ENCODE measurements at places on chromosomes 16 and 17.

DNA sequence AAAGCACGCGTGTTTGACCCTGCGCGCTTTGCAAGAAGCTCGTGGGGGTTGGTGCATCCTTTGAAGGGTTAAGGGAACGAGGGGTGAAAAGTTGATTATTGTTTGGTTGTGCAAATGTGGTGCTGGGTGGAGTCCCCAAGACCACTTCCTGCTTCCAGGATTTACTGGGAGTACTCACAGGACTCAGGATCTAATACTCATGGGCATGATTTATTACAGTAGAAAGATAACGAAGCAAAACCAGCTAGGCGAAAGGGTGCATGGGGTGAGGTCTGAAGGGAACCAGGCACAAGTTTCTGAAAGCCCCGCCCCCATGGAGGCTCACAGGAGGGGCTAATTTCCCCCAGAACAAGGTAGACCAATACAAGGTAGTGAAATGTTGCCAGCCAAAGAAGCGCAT lies 58.8 kb downstream of the RPTOR start:
- no peak for DNase-seq

DNA sequence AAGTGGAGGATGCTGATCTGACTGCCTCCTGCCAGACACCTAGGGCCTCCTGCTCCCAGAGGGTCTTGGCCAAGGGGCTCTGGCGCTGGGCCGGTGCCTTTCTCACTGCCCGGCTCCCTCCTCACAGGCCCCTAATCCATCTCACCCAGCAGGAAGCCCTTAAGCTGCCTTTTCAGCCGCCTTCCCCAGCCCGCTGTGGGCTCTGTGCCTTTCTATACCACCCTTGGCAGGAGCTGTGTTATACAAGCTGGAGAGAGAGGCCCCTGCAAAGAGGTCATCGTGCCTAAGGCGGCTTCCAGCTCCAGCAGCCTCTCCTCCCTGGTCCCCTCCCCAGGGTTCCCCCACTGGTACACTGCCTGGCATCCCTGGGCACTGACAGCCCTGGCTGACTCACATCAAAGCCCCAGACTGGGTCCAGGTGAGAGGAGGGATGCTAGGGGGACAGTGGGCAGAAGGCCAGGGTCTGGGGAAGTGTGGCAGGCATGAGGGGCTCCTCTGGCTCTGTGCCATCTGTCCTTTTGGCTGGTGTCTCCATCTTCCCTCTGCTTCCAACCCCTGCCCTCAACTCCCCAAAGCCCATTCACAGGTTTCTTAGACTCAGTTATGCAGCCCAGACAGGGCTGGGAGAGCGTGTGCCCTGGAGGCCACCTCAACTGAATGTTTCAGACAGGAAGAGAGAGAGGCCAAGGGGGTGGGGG lies 15.3 kb upstream of the FZD2 start:
- DNase-seq = no peak

DNA sequence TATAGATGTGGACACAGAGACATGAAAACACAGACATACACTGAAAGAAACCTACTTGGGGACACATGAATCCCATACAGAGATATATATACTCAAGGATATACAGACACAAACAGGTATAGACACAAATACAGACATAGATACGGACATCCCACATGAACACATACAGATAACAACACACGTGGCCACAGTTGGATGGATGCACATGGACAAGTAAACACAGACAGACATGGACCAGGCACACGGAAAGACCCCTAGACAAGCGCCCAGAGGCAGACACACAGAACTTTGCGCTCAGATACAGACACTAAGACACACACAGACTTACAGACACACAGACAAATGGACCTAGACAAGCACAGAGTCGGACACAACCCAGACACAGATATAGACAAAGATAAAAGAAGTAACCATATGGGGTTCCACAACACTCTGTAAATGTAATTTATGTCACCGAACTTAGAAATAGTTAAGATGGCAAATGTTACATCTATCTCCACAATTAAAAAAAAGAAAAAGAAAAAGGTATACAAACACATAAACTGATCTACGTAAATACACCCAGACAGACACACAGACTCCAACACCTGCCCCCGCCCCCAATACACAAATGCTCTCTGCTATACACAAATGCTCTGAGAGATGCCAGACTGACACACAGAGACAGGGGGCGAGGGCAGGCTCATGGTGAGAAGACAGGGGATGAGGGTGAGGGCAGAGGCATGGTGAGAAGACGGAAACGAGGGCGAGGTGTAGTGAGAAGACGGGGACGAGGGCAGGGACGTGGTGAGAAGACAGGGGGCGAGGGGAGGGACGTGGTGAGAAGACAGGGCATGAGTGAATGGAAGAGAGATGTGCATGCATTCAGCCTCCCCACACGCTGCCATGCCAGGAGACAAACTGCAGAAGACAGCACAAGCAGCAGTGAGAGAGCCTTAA lies 118.3 kb downstream of the SMG6 start:
- DNase-seq = no peak

DNA sequence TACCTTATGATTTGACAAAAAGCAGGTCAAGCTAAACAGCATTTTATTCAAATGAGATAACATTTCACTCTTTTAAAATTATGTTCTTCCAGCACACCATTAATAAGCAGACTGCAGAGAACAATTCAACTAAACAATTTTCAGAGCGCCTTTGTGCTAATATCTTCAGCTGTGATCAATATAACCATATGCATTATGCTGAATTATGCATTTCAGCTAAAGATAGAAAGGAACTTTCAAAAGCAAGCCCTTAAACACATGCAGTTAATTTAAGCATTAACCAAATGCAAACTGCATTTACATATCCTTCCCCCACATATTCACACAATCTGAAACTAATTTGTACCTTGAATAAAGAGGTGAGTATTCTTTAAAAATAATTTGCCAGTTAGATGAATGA lies 41.6 kb downstream of the RPGRIP1L start:
- DNase-seq = no peak

DNA sequence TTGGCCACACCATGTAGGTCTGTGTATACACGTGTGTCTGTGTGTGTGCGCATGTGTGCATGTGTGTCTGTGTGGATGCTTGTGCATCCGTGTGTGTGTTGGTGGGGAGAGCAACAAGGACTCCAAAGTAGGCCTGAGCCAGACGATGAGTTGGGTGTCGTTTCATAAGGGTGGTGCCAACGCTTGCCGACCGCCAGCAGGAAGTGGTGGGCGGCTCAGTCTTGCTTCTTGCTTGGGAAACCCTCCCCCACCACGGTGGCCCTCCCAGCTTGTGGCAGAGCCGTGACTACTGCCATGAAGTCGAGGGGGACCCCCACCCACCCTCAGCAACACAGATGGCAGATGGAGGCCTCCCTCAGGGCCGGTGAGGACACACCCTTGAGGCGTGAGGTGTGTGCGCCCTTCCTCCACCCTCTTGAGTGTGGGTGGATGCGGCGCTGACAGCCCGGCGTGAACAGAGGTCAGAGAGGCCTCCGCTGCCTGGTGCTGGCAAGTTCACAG lies 17.5 kb downstream of the SBK1 start:
- no peak for DNase-seq

DNA sequence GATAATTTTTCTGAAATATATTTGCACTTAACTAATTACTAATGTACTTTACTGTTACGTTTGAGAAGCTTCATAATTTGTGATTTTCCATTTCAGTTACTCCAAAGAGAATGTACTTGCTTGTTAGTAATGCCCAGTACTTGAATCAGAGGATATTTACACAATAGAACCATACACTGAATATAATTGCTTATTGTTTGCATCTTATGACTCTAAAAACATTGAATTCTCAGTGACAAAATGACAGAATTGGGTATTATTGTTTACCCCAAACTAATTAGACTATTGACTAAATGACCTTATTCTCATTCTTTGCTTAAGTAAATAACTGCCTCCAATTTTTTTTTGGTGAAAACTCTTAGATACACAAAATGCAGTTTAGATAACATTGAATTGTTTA lies 8.9 kb downstream of the CCP110 start:
- DNase-seq = no peak

DNA sequence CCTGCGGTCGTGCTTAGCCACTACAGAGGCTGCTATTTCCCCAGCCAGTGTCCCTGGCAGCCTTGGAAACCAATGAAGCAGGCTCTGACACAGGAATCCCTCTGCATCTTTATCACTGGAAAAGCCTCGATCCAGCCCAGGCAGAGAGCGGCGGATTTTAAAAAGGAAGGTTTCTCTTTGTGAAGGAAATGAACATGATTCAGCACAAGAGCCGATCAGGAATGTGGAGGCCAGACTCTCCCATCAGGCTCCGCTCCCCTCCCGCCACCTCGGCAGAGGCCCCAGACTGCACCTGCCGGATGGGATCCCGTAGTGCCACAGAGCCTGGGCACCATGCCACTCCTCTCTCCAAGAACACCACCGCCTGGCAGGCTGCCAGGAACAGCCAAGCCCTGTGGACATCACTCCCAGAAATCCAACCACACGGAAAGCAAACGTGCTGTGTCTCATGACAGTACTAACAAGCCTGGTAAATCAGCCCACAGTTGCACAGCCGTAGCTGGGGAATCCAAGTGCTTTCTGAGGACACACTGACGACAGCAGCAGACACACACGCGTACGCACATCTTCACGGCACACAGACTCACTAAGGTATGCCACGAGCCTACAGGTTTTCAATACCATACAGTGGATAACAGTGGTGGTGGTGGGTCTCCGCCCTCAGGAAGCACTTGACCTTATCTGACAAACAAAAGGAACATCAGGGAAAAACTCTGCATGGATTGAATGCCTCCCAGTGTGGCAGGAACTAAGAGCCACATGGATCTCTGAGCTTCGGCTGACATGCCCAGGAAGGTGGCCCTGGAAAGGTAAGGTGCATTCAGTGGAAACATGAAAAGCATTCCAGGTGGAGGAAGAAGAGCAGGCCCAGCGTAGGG lies 5.4 kb downstream of the LRRC75A start:
- DNase-seq = peak; percentile 93

DNA sequence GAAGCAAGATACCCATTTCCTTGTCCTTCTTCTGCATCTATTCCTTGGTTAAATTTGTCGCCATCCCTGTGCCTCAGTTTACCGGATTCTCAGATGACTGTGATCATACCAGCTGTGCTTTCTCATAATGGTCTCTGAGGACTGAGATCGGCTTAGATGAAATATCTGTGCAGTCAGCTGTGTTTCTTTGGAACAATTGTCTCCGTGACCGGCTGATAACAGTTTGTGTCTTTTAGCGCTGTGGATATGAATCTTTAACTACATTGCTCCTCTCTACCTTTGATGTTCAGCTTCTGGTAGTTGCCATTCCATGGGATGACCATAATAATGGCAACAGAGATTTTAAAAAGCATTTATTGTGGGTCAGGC lies 473 bp downstream of the FTO start:
- DNase-seq = no peak

DNA sequence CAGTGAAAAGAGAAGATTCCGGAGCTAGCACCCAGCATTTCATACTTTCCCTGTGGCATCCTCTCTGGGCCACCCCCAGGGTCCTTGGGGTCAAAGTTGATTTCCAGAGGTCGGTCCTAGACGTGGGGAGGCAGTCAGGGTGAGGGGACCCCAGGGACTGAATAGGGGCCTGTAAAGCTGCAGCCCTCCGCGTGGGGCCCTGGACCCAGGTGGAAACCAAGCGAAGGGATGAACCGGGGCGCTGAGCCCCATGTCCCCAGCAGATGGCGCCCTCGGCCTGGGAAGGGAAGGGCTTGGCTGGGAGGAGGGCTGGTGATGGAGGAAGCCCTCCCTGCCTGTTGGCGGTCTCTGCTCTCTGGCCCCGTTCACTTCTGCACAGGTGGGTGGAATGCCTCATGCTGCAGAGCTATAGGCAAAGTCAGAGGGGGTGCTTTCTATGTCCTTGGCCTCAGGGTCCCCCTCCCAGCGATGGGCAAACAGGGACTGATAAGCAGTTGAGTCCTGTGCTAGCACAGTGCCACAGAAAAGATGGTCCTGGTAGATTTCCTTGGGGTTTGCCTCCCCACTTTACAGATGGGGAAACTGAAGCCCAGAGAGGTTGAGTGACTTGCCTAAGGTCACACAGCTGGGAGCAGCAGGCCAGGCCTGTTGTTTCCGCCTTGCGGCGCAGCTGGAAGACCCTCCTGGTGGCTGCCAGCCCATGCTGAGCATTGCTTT lies 163.4 kb upstream of the CIBAR2 start:
- DNase-seq = peak; percentile 22

GRCh38 chr17:21387616-21388015 lies 11.5 kb downstream of the KCNJ12 start:
- no peak for DNase-seq

DNA sequence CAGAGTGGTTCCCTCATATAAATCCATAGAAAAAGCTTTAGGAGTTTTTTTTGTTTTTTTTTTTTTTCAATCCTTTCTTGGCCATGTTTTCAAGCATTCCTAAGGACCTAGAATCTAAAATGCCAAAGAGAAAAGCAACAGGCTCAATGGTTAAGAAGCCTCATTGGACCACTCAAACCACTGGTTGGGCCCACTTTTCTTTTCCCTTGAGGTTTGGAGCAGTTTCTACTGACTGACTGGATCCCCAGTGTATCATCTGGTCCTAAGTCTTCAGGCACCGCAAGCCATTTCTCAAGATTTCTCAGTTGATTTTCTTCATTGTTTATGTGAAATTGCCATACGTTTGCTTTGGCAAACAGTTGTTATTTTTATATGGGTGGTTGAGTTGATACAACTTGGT lies 14.4 kb downstream of the METTL9 start:
- no peak for DNase-seq

- DNase-seq = peak; percentile 37
Measured at GRCh38 chr16:87363771-87364455, 19.7 kb downstream of the FBXO31 start.

DNA sequence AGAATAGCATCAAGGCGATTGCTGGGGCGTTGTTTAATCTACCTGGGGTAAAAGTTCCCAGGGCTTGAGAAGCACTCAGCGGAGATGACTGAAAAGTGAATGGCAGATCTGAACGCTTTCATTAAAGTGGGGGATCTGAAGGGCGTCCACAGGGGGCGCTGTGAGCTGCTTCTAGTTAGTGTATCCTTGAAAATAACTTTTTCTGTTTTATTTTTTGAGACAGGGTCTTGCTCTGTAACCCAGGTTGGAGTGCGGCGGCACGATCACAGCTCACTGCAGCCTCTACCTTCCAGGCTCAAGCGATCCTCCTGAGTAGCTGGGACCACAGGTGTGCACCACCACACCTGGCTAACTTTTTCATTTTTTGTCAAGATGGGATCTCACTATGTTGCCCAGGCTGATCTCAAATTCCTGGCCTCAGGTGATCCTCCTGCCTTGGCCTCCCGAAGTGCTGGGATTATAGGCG lies 360.4 kb downstream of the SEC14L1 start:
- no peak for DNase-seq

GRCh38 chr17:79427621-79428539 lies 183.0 kb downstream of the RBFOX3 start:
- no peak for DNase-seq

DNA sequence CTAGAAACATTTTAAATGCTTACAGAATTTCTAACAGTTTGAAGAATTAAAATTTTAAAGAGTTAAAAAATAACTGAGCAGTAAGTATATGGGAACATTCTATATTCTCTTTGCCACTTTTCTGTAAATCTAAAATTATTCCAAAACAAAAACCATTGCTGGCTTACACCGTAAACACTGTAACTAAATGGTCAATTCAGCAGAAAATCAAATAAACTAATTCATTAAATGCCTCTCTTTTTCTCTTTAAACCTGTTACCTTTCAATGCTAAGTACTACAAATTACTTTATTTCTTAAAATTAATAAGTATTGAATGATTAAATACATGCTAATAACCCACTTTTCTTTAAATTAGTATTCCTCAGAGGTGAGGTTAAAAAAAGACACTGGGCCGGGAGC lies 14.0 kb downstream of the TERB1 start:
- no peak for DNase-seq
